Right renal cortex interstitium (tissue), 3 donors: ENCODE measurements at places on chromosomes 5 and 9.
A peak's percentile ranks its signal among the peaks of the same experiment; 100 is the strongest.

DNA sequence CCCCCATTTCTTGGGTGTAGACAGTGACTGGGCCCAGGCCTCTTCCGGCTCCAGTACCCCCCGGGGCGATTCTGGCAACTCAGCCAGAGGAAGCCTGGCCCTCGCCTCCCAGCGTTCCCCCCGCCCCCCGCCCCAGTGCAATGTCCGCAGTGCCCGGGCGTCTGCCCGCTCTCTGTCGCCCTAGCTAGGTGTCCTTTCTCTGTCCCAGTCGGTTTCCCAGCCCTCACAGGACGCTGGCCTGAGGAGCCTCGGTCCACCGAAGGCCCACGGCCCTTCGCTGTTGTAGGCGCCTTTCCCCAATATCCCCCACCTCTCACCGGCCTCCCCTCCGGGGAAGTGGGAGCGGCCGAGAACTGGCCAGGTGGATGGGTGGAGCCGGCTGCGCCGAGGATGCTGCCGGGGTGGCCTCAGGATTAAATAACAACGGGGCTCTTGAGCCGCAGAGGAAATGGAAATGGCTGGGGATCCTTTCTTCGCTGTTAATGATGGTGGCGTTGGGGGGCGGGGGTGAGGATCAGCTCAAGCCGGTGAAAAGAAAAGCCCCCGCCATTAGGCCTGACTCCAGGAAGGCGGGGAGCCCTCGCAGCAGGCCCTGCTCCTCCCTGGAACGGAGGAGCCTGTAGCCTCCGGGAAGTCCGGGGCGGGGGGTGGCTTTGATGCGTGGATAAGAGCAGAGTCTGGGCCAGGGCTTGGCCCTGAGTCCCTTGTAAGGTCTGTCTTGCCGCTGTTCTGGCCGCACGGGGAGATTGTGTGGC lies 1.1 kb upstream of the SPRY4 start:
- DNase-seq: no peak

DNA sequence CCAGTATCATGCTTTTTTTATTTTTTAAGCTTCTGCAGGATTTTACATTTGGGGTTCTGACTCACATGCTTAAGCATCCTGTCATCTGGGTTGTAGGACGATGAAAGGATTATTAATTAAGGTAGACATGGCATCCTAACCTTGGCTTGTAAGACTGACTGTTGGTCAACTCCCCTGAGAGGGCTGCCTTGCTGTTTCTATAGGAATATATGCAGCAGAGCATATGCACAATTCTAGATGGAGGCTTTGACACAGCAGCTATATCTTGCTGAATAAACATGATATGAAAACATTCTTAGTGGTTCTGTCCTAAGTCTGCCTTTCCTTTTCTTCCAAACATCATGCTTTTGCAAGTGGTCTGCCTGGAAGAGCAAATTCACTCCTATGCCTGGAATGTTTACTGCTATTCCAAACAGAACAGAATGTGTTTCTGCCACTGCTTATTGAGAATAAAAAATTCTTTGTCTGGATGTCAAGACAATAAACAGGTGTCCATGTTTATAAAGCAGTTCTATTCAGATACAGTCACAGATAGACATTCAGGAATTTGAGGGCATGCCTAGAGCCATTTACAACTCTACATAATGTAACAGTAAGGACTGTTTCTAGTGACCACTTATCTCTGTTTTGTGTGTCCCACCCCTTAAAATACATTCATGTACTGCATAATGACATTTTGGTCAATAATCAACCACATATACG lies 166.2 kb upstream of the PPP2R2B start:
- DNase-seq: no peak

- DNase-seq: no peak
Measured at GRCh38 chr5:179333796-179334761, 11.2 kb downstream of the ADAMTS2 start.

DNA sequence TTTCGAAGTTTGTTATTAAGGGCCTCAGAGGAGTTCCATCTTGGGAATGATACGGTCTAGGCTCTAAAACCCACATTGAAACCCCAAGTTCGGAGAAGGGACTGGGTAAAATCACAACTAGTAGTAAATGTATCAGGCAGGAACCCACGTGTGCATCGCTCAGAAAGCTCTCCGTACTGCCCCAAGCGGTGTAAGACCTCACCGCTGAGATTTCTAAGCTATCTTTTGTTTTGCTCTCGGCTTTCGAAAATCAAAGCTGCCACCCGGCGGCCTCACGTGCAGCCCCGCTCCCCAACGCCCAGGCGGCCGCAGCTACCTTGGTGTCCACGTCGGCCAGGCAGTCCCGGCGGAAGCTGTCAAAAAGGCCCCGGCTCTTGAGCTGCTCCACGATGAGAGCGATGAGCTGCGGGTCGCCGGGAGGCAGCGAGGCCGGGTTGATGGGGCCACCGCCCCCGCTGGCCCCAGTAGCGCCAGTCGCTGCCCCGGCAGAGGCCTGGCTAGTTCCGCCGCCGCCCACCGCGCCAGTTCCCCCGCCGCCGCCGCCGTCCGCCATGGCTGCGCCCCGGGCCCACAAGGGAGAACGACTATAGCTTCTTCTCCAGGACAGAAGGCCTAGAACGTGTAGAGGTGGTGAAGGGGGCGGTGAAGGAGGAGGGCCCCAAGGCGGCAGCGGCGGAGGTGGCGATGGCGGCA lies 420 bp downstream of the BOD1 start:
- peak; percentile 61 for DNase-seq

DNA sequence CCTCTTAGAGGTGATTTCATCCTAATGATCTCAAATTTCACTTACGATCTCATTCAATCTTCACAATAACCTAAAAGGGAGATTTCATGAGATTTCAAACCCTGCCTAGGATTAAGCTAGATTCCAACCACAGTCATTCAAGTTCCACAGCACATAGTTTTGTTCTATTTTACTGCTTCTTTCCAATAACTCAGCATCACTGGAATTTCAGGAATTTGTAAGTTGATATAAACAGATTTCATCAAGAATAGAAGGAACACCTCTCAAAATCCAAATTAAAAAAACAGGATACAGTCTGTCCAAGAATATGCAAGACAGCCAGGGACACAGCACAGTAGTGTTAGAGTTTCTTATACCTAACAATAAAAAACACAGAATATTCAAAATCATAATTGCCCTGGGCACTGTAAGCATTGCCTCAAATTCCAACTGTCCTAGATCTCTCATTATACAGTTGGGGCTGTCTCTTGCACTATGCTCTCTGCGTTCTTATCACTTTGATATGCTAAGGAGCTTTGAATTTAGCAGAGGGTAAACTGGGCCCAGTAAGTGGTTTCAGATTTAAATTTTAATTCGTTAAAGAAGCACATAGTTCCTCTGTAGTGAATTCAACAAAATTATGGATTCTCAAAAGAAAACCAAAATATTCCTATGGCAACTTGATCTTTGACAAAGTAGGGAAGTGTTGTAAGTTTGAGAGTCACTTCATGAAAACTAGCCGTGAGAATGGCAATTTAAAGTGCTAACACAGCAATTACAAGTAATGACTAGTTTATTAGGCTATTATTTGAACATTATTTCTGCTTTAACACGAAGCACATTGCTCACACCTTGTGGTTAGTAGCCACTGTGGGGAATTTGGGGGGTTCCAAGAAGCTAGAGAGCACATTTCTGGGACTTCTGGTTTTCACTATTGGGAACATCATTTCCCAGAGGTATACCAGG lies 478.6 kb upstream of the C9orf72 start:
- DNase-seq: no peak
